ENCODE measurements at places on chromosomes 12 and 14.

GRCh38 chr12:84874125-84874824 lies 38.3 kb downstream of the SLC6A15 start:
- peak; percentile 24 for DNase-seq

DNA sequence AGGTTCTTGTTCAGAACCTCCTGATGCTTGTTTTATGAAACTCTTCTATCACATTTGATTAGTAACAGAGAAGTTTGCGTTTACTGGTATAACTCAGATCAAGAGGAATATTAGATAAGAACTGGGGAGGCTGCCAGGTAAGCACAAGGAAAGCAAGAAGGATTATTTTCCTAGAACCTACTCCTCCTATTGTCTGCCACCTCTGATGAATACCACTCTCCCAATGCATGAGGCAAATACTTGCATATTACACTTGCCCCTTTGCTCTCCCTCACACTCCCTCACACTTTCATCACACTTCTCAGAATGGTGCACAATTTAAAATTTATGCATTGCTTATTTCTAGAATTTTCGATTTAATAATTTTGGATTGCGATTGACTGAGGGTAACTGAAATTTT lies 43.6 kb downstream of the LIN7A start:
- DNase-seq, result no peak

GRCh38 chr12:124639122-124639806 lies 71.9 kb upstream of the NCOR2 start:
- DNase-seq, result no peak

- DNase-seq, result peak; percentile 66
These were observed 1.7 kb upstream of the SMOC1 start for GRCh38 chr14:69877492-69877891.

- peak; percentile 47 for DNase-seq
These were observed 49.2 kb downstream of the SSH1 start for GRCh38 chr12:108807996-108808769.

DNA sequence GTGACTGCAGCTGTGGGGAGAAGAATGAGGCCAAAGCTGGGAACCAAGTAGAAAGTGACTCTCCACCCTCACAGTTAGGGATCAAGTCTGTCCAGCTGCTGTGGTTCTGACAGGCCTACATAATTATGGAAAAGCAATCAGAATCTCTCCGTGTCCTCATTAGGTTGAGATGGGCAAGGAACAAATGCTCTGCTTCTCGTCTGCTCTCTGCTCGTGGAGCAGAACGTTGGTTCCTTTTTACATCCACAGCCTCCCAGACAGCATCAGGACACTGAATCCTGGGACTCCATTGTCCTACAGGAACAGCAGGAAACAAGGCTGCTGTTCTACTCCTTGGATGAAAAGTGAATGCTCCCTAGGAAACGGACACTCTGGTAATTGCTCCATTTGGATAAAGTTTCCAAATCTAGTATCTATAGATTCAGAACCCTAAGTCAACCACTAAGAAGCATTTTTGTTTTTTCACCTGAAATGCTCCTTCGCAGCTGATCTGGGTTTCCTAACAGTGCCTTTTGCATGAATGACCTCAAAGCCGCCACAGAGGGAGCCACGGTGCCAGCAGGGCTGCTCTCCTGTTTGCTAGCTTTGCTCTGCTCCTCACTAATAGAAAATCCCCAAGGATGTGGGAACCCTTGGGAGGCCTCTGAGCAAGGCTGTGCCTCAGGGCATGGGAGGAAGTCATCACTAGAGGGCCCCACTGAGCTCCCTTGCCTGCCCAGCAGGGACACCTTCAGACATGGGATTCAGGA lies 102.0 kb downstream of the EGLN3 start:
- peak; percentile 78 for DNase-seq

GRCh38 chr14:73146111-73146510 lies 9.8 kb downstream of the PSEN1 start:
- peak; percentile 27 for DNase-seq

DNA sequence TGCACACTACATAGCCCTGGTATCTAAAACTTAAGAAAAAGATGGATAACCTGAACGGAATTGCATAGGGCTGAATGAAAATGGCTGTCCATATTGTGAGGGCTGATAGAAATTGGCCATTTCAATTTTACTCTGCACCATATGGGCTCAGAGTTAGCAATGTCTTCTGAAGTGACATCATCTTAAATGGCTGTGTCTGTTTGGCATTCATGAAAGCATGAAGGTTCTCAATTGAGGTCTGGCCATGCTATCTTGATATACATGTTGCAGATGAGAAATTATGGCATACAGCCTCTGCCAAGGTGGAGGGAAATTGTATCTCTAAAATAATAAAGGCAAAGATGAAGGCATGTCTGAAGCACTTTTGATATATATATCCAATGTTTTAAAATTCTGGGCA lies 226.0 kb upstream of the PDE3A start:
- peak; percentile 28 for DNase-seq

- DNase-seq, result no peak
These were observed 3.7 kb downstream of the ANO6 start for GRCh38 chr12:45219621-45220020.

DNA sequence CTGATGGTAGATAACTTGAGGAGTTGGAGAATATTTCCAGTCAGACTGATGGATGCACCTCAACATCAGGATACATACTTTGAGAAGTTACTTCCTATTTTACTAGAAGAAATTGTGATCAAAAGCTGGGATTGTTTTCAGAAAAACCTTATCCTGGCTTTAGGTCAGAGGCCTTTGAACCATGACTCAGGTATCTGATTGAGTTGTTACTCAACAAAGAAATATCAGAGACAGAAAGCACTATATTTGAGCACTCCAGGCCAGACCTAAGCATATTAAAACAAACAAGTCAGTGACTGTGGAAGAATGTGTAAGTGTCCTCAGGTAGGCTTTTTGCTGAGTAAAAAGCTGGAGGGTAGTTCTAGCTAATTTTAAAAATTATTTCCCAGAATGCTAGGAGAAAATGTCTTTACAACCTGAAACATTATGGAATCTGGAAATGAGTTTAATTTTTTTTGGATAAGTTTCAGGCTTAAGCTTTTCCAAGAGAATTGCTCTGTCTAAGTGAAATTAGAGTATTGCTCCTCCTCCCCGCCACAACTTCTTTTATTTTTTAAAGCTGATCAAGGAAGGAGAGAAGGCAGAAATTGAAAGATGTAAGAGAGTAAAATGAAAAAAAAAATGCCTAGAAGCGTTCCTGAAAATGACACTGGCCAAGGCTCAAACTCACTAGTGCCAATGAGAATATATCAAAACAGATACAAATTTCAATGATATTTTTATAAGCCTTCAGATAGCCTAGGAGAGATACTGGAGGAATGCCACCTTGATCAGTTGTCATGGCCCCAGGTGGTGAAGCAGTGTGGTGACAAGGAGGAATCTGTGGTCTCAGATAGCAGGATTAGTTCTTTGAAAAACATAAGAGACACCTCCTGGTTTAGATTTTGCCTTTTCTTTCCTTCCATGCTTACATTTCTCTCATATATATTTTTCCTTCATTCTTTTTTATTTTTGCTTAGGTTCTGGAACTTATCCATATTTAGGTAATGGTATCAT lies 790.3 kb downstream of the TMTC2 start:
- no peak for DNase-seq

DNA sequence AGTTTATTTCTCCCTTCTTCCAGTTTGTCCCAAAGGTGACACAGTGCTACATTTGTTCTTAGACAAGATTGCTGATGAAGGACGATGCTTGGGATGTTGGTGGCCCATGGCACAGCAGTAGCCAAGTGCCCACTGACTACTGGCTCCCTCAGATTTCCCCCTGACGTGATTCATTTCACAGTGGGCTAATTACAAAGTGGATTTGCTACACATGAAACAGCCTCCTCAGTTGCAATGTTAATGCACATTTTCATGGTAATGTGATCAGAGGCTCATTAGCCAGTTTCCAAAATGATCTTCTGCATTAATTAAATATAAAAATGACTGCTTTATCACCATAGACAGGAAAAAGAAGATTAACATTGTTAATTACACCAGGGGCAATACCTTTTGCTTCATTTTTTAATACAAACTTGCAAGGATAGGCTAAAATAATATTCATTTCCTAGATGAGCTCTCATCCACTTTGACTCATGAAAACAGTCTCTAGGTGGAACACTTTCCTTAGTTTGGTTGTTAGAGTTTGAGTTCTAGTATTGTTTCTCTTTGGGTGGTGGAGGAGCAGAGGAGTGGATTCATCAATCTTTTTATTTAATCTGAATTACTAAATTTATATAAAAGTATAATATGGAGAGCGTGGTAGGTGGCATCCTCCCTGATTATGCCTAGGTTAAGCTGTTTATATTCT lies 250.9 kb downstream of the PDZRN4 start:
- no peak for DNase-seq

DNA sequence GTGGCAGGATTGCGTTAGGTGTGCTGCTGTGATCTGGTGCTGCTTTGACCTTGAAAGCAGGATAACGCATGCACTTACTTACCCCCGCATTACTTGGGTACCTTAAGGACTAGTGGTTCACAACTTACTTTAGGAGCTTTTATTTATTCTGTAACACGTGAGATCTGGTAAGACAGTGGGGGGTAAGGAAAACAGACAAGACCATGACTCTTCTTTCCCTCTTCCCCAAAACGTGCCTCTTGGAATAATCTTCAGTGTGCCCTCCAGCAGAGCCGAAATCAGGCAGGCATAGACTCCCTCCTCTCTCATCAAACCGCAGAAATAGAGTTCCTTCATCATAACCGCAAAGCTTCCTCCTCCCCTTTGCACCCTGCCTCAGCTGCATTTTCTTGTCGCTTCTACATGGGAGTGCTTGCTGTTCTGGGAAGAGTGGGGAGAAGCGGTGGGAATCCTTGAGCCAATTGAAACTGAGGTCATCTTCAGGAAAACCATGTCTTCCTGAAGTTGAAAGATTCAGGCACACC lies 43.4 kb downstream of the RAD52 start:
- no peak for DNase-seq

DNA sequence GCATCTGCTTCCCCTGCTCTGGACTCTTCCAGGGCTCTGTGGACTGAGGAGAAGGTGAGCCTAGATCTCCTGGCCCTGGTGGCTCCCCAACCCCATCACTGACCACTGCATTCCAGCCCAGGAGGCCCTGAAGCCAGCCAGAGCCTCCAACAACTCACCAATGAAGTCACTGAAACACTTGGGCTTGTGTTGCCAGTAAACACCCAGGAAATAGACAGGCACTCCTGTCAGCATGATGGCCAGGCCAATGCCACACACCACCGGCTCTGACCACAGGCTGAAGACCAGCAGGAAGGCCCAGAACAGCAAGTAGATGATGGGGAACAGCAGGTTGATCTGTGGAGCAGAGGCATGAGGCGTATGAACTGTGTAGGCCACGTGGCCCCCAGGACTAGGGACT lies 8.8 kb upstream of the CEBPE start:
- no peak for DNase-seq

DNA sequence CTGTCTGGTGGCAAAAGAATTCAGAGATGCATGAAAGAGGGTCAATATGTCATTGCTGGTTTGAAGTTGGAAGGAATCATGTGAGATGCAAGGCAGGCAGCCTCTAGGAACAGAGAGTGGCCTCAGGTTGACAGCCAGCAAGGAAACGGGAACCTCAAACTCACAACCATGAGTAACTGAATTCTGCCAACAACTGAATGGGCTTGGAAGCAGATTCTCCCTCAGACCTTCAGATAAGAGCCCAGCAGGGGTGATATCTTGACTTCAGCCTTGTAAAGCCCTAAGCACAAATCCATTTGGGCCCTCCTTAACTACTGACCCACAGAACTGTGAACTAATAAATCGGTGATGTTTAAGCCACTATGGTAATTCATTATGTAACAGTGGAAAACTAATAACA lies 35.8 kb downstream of the USP15 start:
- no peak for DNase-seq

- no peak for DNase-seq
These were observed 252.2 kb upstream of the ATP2B1 start for GRCh38 chr12:89960607-89961394.

GRCh38 chr12:130162267-130162666 lies at the start of gene FZD10:
Gene FZD10 (plus strand): TSS chr12:130162464. CDS start chr12:130162943, 479 bp downstream.
- DNase-seq, result no peak

- no peak for DNase-seq
These were observed 59.2 kb downstream of the VWF start for GRCh38 chr12:6065131-6065862.

DNA sequence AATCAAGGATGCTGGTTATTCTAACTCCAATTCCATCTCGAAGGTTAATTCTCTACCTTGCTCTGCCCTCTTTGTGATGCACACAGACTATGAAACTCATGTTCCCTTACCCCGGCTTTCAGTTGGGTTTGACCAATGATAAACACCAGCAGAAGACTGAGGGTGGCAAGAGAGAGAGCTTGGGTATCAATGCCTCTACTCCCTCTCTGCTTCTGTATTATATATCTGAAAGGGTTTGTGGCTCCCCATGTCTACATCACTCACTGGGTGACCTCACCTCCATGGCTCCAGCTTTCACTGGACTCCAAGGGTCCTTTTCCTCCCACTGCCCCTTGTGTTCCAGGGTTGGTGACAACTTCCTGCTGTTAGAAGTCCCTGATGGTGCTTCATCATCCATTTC lies 659.0 kb upstream of the TBX3 start:
- DNase-seq, result no peak

GRCh38 chr14:103116636-103117035 lies 6.6 kb upstream of the TNFAIP2 start:
- DNase-seq, result no peak

DNA sequence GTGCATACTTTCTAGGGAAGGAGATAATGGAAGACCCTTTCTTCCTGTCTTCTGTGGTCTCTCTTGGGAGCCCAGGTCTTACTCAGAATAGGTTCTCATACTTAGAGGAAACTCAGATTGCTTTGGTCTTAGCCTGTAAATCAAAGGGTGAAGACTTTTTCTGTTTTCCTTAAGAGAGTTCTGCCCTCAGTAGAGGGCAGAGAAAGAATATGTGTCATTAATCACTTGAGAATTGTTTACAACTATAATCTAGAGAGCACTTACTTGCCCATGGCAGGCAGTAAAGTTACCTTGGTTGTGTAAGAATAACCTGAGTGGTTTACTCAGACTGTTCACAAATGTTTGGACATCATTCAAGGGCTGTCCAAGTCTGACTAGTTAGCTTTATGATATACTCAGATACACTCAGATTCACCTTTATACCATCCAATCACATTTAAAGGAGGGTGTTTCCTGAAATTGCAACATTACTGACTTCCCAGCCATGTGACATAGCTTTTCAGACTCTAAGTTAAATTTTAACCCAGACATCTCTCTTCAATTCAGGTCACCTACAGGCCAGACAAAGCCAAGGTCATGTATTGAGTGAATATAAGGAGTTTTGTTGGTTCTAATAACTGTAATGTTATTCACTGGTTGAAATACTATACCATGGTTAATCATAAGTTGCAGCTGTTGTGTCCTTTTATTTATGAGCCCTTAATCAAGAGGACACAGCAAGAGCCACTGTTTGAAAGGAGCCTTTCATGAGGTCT lies 372.2 kb downstream of the RAD51B start:
- DNase-seq, result no peak

GRCh38 chr12:130879781-130880389 lies 8.0 kb downstream of the RAN start:
- DNase-seq, result no peak

DNA sequence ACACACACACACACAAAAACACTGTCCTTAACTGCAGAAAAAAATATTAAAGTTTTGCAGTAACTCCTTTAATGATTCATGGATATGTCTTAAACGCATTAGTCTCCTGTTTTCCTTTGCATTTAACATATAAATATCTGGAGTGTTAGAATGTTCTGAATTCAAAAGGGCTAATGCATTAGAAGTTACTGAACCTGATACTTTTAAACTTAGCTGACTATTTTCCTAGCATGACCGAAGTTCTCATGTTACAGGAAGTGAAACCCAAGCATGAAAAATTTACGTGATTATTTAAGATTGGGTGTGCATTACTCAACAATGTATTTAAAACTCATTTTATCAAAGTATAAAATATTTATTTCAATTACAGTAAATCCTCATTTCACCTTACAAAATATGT lies 791.2 kb downstream of the FLRT2 start:
- no peak for DNase-seq
